ENCODE measurements at places on chromosomes 13 and 19.
A peak's percentile ranks its signal among the peaks of the same experiment; 100 is the strongest.

DNA sequence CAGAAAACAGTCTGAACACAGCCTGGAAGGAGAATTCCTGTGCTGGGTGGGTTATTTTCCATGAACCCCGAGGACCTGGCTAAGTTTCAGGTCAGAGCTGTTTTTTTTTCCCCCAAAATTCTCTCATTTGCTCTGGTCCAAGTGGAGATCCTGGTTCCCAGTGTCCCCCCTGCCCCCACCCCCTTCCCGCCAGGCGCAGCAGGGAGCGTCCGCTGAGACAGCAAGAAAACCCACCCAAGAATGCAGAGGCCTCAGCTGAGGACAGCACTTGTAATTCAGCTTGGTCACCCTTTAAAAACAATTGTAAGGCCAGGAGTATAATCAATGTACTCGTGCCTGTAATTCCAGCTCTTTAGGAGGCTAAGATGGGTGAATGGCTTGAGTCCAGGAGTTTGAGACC lies 11.4 kb upstream of the TSPAN16 start:
- DNase-seq: no peak

- no peak for DNase-seq
Measured at GRCh38 chr19:42048992-42049391, 21.0 kb downstream of the GRIK5 start.

- no peak for DNase-seq
Measured at GRCh38 chr13:34886121-34886875, 55.8 kb upstream of the NBEA start.

GRCh38 chr19:48683349-48683748 lies 10.5 kb upstream of the NTN5 start:
- DNase-seq: peak; percentile 73

GRCh38 chr13:44834404-44834803 lies 154.9 kb downstream of the NUFIP1 start:
- DNase-seq: no peak

DNA sequence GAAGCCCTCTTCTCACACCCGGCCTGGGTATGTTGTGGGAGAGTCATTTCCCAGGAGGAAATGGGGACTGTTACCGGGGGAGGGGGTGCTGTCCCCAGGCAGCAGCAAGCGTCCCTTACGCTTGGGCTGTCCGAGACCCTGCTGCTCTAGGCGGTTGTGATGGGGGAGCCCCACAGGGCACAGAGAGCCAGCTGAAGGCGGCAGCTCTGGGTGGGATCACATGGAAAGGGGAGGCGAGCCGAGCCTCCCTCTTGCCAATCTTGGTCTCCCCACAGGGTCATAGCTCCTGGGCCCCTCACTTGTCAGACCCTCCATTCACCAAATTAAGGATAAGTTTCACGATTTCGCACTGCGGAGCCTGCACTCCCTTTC lies 22.0 kb downstream of the EPN1 start:
- DNase-seq: no peak

DNA sequence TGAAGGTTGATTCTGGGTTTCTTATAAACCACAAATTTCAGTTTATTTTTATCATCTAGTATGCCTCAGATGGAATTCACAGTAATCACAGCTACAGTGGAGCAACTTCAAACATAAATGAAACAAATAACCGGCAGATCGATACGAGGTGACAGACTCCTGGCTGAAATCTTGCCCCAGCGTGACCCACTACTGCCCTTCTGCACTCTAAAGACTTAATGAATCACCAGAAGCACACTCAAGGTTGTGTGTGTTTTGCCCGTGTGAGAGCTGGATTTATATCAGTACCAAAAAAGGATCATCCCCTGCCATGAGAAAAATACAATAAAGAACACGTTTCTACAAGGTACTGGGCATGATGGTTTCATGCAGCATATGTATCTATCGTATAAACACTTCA lies 161.7 kb downstream of the KLF12 start:
- no peak for DNase-seq

DNA sequence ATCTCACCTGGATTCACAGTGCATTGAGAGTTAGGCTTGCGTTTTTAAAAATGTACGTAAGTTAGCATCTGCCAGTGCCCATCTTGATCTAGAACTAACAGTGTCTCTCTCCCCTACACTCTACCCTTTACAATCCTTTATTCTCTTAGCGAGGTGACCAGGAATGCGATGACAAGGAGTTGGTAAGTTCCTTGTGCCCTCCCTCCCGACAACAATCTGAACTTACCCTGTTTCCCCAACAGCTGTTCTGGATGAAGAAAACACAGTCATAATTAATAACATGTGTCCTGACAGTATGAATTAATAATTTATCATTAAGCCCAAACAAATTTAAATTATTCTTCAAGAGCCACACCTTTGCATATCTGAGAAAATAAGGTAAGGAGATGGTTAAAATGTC lies 6.3 kb downstream of the TSHZ3 start:
- DNase-seq: no peak
